ENCODE measurements at places on chromosomes 4 and X.

GRCh38 chr4:22238742-22239141 lies 277.1 kb downstream of the ADGRA3 start:
- no peak for DNase-seq

GRCh38 chr4:181685911-181686310 lies 557.3 kb upstream of the TENM3 start:
- DNase-seq: peak; percentile 86

GRCh38 chrX:8254401-8254800 lies 83.3 kb upstream of the VCX2 start:
- DNase-seq: no peak

GRCh38 chr4:39369301-39369700 lies 3.1 kb upstream of the RFC1 start:
- DNase-seq: no peak

DNA sequence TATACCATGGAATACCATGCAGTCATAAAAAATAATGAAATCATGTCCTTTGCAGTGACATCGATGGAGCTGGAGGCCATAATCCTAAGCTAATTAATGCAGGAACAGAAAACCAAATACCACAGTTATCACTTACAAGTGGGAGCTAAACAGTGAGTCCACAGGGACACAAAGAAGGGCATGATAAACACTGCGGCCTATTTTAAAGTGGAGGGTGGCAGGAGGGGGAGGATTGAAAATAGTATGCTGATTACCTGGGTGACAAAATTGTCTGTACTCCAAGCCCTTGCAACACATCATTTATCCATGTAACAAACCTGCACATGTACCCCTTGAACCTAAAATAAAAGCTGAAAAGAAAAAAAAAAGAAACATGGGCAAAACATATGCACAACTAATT lies 16.7 kb upstream of the SLC9B1 start:
- no peak for DNase-seq

- DNase-seq: peak; percentile 85
These were observed 35.7 kb downstream of the AFAP1 start for GRCh38 chr4:7903791-7904516.

DNA sequence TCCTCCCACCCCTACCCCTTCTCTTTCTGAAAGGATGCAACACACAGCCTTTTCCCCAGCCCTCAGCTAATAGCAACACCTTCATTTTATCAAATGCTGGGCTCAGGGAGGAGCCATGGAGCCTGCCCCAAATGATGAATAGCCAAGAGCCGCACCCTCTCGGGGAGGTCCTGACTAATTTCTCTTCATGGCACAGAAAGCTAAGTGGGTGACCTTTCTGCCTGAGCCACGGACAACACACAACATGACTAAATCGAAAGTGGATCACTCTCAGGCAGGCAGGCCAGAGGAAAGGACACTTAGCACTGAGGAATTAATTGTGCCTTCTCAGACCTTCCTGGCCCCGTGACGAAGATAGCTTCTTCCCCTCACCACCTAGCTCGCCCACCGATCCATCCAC lies 165.1 kb upstream of the RAI2 start:
- no peak for DNase-seq

DNA sequence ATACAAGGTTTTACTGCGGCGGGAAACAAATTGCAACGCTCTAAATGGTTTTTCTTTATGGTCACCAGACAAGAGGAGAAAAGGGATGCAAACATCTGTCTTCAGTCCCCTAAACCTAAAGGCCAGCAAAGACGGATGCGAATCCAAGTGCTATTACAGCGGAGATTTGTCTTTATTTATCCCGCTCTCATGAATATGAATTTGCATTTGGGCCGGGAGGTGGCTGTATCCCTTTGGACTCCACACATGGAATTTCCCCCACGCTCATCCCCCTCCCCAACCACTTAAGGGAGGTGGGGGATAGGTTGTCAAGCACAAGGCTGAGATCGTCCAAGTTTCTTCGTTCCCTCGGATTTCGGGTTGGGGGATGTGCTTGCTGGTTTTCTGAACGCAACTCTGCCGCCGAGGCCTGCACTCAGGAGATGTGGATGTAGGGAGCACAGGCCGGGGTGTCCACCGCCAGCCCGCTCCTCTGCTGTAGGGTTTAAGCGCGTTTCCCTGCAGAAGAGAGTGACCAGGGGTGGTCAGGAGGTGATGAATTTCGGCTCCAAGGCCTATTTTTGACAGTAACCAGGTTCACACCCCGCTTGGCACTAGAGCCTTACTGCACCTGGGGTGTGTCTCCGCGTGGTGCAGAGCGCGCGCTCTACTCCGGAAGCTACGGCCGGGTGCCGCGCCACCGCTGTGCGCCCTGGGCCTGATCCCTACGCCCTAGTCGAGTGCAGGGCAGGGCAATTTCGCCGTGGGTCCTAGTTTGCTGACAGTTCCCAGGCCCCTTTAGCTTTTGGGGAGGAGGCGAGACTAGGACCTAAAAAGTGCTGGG lies 2.3 kb upstream of the PHOX2B start:
- no peak for DNase-seq

DNA sequence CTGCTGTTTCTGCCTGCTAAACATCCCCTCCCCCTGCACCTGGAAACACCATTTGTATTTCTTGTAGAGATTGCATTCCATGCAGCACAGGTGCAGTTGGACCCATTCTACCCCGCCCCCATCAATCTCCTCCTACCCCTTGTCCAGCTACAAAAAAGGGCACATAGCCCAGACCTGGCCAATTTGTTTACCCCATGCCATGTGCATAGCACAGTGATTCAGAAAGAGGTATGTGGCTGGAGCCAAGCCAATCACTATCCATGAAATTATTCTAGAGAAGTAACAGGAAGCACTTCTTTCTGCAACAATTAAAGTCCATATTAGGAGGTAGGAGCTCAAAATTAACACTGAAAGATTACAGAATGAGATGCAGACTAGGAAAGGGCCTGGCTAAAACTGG lies 20.2 kb upstream of the TMEM184C start:
- DNase-seq: peak; percentile 85

GRCh38 chr4:152536545-152537182 lies 772 bp upstream of the FBXW7 start:
- DNase-seq: peak; percentile 48

DNA sequence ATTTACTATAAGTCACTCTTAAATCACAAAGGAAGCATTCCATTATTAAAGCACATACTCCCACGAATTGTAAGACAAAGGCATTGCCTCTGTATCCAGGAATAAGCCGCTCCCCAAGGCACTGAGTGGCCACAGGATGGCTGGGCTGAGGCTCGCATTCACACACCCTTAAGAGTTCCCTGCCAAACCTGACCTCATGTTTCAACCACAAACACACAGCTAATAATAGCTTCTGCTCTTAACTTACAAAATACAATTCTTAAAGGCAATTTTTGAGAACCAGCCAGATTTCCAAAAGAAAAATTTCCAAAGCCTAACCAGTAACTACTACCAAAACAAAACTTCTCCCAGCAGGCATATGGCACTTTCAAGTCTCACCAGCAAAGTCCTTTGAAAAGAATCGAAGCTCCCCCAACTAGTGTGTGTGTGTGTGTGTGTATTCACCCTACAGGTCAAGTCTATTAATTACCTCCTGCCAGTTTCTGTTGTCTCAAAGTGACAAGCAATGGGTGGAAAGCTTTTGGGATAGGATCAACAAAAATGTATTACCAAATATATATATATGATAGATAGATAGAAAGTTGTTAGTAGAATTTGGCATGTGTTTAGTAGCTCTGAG lies 36.0 kb downstream of the ARHGAP6 start:
- peak; percentile 80 for DNase-seq

DNA sequence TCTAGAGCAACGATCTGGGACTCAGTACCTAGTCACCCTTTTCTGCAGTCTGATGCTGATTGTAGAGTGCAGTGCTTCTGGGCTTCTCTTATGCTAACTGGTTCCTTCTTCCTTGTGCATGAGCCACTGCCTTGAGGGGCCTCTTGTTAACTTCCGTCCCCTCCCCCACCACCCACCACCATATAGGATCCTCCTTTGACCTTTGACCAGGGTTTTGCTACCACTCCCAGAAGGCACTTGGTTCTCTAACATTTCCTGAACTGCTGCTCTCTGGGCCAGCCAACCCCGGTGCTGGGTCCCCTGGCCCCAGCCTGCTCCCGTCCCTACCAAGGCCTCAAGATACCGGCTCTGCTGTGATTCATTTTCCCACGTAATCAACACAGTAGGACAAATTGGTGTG lies 104.6 kb upstream of the KLF3 start:
- DNase-seq: no peak

GRCh38 chr4:101232074-101232776 lies 115.1 kb downstream of the PPP3CA start:
- peak; percentile 77 for DNase-seq

- peak; percentile 71 for DNase-seq
These were observed 568 bp downstream of the HTT start for GRCh38 chr4:3074846-3075651.

DNA sequence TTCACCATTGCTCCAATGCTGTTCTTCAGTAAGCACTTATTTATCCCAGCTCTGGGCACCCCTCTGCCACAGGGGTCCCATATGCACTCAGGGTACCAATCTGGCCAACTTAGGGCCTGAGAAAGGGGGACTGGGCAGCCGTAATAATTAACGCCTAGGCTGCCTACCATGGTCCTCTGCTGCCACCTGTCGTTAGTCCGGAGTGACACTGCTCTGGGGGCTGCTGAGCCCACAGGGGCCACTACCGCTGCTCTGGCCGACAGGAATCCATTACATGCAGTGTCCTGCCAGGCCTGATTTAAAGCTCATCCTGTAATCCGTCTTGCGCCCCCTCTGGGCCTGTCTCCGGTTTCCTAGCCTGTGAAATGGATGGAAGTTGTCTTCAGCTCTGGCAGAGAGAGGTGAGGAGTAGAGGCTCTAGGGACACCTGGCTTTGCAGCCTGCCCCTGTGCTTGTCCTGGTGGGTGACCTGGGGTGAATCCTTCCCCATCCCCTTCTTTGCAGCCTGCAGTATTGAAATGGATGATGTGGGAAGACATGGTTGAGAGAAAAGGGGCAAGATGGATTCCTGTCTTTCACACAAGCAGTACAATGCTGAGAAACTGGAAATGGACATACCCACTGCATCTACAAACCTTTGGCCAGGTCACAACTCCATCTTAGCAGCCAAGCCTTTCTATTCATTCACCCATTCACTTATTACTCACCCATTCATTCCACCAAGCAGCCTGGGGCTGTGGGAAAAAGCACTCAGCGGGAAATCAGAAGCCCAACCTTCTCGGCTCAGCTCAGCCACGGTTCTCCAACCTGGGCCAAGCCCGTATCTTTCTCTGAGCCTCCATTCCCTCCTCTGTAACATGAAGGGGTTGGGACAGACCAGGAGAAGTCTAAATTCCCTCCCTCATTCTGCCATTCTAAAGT lies 116.3 kb upstream of the NALF2 start:
- DNase-seq: peak; percentile 1

DNA sequence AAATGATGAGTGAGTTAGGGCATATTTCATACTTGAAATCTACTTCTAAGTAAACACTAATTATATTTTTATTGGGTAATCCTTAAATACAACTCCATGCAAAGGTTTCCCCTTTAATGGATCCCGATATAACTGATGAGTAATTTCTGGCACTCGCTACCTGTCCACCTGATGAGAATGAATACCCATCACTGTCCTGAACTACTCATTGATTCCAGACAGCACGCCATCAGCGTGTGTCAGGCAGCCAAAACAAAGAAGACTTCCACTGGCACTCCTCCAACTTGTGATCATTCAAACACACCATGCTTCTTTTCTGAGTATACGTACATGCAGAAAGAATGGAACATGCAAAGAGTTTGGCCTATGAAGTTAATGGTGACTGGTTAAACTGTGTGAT lies 69.4 kb downstream of the HCCS start:
- DNase-seq: no peak

- DNase-seq: peak; percentile 0
These were observed at the start of gene MTMR8 for GRCh38 chrX:64394874-64395567. MTMR8 (minus strand) TSS chrX:64395452; CDS start chrX:64395363, 89 bp downstream.

DNA sequence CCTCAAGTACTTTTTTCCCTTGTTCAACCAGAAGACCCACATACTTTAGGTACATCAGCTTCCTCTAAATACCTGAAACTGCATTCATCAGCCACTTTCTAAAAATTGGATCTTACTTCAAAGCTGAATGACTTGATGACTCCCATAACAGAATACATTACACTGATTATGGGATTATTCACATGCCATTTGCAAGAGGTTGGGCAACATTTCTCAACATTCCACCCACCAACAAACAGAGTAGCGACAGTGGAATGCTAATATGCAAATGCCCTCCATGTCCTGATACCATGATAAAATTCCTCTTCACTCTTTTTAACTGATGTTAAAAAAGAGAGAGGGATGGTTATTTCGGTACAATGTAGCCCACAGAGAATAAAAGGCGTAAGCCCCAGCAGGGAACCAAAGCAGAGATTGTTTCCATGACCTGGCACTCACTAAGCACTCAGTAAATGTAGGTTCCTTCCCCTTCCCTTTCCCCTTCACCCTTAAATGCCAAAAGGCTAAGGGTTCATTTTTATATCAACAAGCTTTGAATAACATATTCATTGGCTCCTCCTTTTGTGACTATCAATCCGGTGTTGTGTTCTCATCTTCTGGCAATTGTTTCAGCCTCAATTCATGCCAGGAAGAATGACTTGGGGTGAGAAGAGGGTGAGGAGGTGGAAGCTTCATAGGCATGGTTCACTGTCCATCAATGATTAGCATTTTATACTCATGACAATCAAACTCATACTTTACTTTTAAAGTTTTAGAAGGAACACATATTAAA lies 317.2 kb downstream of the DHX15 start:
- DNase-seq: peak; percentile 64

DNA sequence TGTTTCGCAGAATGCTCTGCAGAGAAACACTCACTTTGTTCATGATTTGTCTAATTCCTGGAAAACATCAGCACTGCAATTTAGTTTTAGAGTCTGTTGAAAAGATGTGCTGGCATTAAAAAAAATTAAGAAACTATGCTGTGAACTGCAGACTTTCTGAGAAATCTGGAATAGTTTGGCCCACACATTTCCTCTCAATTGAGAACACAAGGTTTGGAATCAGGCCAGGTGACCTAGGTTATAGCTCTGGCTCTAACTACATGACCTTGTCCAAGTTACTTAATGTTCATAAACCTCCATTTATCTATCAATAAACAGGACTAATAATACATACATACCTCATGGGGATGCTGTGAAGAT lies 61.4 kb upstream of the ENPEP start:
- no peak for DNase-seq

- DNase-seq: no peak
These were observed 18.9 kb upstream of the GPR101 start for GRCh38 chrX:137052643-137053235.

- no peak for DNase-seq
These were observed 4.1 kb downstream of the ABCB7 start for GRCh38 chrX:75151827-75152592.

DNA sequence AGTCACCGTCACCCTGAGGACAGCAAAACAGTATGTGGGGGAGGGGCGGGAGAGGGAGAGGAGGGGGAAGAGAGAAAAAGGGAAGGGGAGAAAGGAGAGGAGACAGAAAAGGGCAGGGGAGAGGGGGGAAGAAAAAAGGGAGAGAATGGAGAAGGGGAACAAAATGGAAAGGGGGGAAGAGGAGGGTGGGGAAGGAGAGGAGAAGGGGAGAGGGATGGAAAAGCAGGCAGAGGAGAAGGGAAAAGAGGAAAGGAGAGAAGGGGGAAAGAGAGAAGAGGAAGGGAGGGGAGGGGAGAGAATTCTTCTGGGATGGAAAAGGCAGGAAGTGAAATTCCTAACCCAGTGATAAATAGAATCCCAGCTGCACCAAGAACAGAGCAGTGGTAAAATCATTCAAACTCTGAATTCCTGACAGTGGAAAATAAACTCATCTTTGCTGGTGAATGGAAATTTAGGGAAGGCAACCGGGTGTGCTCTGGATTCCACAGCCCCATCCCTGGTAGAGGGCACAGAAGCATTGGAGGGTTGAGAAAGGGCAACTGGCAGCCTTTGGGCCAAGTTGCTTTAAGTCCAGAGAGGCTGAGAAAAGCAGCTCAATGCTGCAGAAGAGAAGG lies 244.2 kb downstream of the BCOR start:
- DNase-seq: no peak

GRCh38 chr4:74410272-74410671 lies 34.7 kb upstream of the AREG start:
- DNase-seq: peak; percentile 42

All from astrocyte of the spinal cord (primary cell).